Activated T-helper 2 cell treated with anti-CD3 and anti-CD28 coated beads, Interferon-gamma antibody, Interleukin-2, Interleukin-4, amounts not matched to agents 10 μg/mL and 5 μg/mL and 100 μg/mL, durations not matched to agents 14 hours and 24 hours and 36 hours (primary cell): ENCODE measurements at places on chromosomes 5 and 9.

- H3K27ac ChIP-seq, result no peak overlapping the region
- peaks cover 25% of the 10 kb centered on the region for H3K27me3 ChIP-seq
- DNase-seq, result no peak
- H3K4me3 ChIP-seq, result no peak overlapping the region
Measured at GRCh38 chr5:173301695-173302545, 26.3 kb downstream of the STC2 start.

DNA sequence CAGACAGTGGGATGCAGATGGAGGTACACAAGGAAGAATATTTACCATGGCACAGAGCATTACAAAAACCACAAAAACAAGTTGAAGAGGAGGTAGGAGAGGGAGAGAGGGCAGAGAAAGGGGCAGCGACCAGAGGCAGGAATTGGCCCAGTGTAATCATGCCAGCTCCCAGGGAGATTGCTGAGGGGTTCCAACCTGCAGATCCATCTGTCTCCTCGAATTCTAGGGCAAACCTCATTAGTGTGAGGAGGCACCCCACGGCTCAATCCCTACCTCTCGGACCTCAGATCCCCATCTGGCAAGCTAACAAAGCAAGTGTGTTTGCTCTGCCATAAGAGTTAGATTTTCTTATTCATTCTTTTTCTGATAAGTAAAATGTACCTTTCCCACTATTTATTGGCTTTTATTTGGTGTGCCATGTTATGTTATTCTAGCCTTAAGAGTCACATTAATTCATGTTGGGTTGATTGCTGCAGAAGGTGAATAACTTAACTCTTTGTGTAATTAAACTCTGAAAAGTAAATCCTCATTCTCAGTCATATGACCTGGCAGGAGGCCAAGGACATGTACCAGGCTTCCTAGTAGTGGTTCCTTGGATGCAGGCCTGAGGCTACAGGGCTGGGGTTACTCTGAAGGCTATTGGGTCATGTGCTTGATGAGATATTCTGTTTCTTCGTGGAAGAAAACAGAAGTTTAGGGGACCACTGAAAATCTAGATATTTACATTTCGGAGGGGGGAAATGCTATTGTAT is 315.2 kb upstream of the ATP10B start:
- H3K27me3 ChIP-seq, result no peaks in the 10 kb centered on the region
- no peak overlapping the region for H3K4me3 ChIP-seq
- no peak for DNase-seq

- no peaks in the 10 kb centered on the region for H3K36me3 ChIP-seq
- H3K4me3 ChIP-seq, result no peak overlapping the region
- no peak overlapping the region for H3K27ac ChIP-seq
- no peaks in the 10 kb centered on the region for H3K4me1 ChIP-seq
Measured at GRCh38 chr9:134373953-134374300, 47.7 kb downstream of the RXRA start.

- no peak overlapping the region for H3K4me3 ChIP-seq
- no peaks in the 10 kb centered on the region for H3K4me1 ChIP-seq
- DNase-seq, result no peak
- H3K27me3 ChIP-seq, result peaks cover 29% of the 10 kb centered on the region
Measured at GRCh38 chr5:145903113-145903512, 30.3 kb upstream of the GRXCR2 start.

DNA sequence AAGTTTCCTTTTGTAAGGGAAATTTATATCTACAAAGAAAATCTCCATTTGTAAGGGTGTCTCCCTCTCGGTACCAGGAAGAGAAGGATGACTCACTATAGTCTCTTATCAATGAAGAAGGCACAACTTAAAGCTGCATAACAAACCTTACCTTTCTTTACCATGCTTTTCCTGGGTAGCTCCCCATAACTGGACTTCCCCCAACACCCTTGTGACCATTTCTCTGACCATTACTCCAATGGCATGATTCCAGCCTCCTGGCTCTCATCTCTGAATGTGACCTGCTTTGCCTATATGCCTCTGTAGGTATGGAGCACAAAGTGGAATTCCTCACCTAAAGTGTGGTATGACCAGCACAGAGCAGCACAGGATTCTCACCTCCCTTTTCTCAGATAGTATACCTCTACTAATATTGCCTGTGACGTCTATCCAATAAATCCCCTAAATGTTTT is 62.8 kb downstream of the GNA14 start:
- H3K4me3 ChIP-seq, result no peak overlapping the region
- peaks cover 9% of the 10 kb centered on the region for H3K4me1 ChIP-seq
- no peak overlapping the region for H3K27ac ChIP-seq
- H3K36me3 ChIP-seq, result no peaks in the 10 kb centered on the region
- no peak for DNase-seq
